ENCODE measurements at places on chromosomes 3 and 15. TPM values are rescaled to one million over a fixed set of nuclear protein-coding genes. Genes with fewer than 3 reads are reported as not detected.

DNA sequence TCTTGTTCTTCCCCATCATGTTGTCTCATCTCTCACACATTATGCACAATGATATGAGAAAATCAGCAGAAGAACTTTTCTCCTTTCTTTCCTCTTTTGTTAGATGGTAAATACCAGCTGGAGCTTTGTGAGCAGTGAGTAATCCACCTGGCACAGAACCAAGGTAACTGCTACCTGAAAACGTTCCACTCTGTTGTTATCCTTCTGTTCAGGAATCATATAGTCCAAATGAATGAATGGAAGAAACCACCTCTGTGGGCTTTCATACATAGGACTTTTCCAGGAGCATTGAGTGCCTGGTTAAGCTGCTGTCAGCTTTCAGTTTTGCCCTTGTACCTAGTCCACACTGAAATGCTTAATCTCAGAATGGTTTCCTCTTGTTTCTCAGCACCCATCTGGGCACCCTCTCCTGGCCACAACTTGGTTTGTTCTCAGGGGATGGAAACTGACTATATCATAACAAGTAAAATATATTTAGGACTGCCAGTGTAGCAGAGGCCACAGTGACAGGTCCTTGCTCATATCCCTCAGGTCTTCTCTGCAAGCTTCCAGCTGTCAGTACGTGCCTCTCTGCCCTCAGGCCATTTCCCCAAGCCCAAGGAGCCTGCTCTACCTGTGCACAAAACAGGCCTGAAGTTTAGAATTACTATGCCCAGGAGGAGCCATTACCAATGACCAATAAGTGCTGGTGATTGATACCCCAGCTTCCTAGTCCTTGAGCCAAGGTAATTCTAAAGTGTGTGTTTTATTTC, 23.5 kb upstream of the SLC4A7 start:
- no peaks in the 10 kb centered on the region for H3K27me3 ChIP-seq
- H3K4me1 ChIP-seq, result peaks cover 4% of the 10 kb centered on the region
- H3K36me3 ChIP-seq, result no peaks in the 10 kb centered on the region
- peak; percentile 36 for DNase-seq
- no peak overlapping the region for H3K4me3 ChIP-seq

DNA sequence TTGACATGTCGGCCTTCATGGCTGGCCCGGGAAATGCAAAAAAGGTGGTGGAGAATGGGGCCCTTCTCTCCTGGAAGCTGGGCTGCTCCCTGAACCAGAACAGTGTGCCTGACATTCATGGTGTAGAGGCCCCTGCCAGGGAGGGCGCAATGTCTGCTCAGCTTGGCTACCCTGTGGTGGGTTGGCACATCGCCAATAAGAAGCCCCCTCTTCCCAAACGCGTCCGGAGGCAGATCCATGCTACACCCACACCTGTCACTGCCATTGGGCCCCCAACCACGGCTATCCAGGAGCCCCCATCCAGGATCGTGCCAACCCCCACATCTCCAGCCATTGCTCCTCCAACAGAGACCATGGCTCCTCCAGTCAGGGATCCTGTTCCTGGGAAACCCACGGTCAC, 23.1 kb upstream of the BSN start:
- DNase-seq, result no peak
- H3K36me3 ChIP-seq, result peaks cover 28% of the 10 kb centered on the region
- H3K27me3 ChIP-seq, result no peaks in the 10 kb centered on the region
- no peak overlapping the region for H3K27ac ChIP-seq
- no peaks in the 10 kb centered on the region for H3K4me1 ChIP-seq

GRCh38 chr3:132773071-132773619, 50.9 kb upstream of the NPHP3 start:
- H3K4me1 ChIP-seq, result no peaks in the 10 kb centered on the region
- H3K4me3 ChIP-seq, result no peak overlapping the region
- no peak for DNase-seq
- H3K27me3 ChIP-seq, result no peaks in the 10 kb centered on the region
- no peak overlapping the region for H3K27ac ChIP-seq

Gene SPPL2A
- total RNA-seq, result 65.0 TPM

Gene AADACL2
- total RNA-seq, result not detected
